T-helper 9 cell (primary cell): ENCODE measurements at places on chromosomes 4 and X.

- no peak for DNase-seq
Observed at GRCh38 chr4:23855912-23856605, 33.8 kb downstream of the PPARGC1A start.

GRCh38 chr4:89492581-89493071 lies 185.0 kb upstream of the GPRIN3 start:
- DNase-seq: no peak

DNA sequence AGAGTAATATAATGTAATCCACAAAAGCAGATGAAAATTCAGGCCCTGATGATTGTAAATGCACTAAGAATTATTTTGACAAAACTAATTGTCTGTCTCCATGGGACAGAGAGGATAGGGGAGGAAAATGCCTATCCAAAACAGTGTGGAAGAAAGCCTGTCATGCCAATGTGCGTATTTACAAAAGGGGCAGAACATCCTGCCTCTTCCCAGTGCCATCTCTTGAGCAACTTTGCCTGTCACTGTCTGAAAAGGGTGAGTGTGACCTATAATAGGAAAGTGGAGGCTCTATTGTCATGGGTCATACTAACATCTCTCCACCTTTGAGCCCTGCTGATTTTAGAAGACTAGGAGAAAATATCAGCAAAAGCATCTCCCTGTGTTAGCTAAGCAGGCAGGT lies 264.1 kb downstream of the UNC5C start:
- DNase-seq: no peak

GRCh38 chr4:138407329-138407728 lies 165.2 kb upstream of the SLC7A11 start:
- no peak for DNase-seq

GRCh38 chr4:86942185-86942666 lies 7.4 kb downstream of the AFF1 start:
- DNase-seq: no peak

DNA sequence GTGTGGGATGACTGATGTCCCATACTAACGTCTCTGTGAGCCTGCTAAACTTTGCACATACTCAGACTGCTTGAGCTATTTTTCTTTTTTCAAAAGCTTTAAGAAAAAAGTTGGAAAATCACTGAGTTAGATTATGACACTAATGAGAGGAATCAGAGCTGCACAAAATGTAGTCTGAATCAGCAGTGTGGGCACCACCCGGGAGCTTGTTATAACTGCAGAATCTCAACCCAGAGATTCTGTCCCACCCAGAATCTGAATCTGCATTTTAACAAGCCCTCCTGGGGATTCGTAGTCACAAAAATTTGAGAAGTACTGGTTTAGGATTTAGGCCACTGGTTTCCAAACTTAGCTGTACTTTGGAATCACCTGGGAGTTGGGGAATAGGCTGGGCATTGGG lies 102.1 kb upstream of the MID1IP1 start:
- no peak for DNase-seq

DNA sequence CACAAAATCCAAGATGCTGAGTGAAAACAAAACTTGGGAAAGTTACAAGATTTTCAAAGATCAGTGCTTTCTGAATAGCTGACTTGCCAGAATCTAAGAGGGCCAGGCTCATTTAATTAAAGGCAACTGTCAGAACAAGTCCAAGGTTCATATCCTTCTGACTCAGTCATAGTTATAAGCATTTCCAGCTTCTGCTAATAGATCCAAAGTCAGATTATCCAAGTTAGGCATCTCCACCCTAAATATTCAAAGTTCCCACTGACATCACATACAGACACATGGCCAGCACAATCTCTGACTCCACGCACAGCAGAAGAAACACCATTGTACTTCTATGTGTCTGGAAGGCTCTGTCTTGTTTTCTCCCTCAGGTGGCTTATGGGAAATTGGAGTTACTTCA lies 41.8 kb downstream of the GASK1B start:
- DNase-seq: no peak

- no peak for DNase-seq
Observed at GRCh38 chrX:118189000-118189399, 72.4 kb upstream of the KLHL13 start.

- no peak for DNase-seq
Observed at GRCh38 chr4:153758136-153758535, 1.7 kb downstream of the RNF175 start.

DNA sequence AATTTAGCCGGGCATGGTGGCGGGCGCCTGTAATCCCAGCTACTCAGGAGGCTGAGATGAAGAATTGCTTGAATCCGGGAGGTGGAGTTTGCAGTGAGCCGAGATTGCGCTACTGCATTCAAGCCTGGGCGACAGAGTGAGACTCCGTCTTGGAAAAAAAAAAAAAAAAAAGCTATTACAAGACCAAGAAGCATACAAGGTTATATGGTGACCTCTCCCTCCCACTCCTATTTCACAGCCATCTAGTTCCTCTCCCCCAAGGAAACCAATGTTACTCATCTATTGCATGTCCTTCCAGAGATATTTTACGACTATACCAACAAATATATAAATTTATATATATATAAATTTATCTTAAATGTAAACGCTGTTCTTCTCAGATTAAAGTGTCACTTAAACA lies 3.2 kb downstream of the SLC9A7 start:
- no peak for DNase-seq

DNA sequence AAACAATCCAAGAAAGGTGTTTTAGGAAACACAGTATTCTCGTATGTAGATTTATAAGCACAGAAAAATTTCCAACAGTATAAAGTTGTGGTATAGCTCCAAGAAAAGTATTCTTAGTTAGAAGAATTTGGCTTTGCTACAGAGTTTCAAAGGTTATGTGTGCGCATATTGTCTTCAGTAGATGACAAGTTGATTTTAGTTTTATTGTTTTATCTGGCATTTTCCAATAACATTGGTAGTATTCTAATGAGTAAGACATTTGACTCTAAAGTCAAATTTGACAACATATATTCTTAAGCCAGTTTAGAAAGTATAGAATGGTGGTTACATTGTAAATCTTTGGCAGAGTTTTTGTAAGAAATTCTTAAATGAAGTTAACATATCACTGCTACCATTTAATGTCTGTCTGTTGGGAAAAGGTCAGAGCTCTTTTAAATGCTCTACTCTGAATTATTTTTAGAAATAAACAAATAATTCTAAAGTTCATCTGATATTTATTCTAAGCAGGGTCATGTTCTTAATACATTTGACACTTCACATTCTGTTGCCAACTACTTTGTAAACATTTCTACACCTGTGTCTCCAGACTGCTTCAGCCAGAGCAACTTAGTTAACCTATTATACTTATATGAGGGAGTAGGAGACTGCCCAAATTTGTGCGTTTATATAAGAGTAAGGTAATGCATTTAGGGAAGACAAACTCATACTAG lies 30.0 kb downstream of the CLCN3 start:
- DNase-seq: no peak
